ENCODE measurements at places on chromosomes 16 and 17. TPM values are rescaled to one million over a fixed set of nuclear protein-coding genes. Genes with fewer than 3 reads are reported as not detected.

DNA sequence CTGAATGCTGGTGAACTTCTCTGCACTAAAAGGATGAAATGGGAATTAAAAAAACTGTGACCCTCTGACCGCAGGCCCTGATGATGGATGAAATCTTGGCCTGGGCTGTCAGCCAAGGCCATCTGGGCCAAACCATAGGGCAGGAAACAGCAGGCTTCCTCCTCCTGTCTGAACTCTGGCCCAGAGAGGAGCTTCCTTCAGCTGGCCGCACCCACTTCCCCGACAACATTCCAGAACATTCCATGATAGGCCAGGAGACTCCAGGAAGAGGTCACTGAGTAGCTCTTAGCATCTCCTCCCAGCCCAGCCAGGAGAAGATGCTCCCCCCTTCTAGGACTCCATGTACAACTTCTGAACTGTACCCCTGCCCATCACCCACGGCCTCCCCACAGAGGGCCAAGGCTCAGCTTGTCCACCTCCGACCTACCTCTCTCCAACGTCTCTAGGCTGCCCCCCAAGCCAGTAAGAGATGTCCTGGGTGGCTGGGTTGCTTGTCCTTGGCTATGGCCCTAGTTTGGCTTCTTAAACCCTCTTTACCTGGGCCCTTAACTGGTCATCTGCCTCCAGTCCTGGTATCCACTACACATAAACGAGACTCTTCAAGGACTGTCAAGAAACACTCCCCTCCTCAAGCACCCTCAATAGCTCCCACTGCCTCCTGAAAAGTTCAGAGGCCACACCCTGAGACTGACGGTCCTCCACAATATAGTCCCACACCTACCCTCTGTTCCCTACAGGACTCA is 1.7 kb downstream of the RPH3AL start:
- no peak for DNase-seq

- no peak for DNase-seq
These were observed 17.3 kb upstream of the WFDC1 start for GRCh38 chr16:84277244-84277823.

Gene FZD2
- 8.1 TPM for total RNA-seq

DNA sequence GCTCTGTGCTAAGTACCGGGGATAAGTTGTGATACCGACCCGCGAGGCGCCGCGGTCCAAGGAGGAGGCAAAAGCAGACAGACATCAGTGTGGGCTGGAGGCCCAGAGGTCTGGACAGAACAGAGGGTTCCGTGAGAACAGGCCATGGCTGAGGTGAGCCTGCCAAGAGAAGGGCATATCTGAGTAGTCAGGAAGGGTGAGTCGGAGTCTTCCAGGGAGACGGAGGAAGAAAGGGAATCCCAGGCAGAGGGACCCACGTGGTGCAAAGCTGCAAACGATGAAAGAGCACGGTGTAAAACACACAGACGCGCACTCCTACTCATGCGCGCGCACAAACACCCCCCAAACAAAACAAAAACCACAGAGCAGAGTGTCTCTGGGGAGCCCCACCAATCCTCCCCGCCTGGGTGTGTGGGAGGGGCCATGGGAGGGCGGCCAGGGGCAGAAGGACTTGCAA is 18.1 kb downstream of the RHBDL3 start:
- DNase-seq, result no peak

Gene C16orf46
- total RNA-seq, result 2.1 TPM

GRCh38 chr16:57846078-57846697 is 43.9 kb upstream of the KIFC3 start:
- no peak for DNase-seq

Gene SOCS7
- 38.1 TPM for total RNA-seq

DNA sequence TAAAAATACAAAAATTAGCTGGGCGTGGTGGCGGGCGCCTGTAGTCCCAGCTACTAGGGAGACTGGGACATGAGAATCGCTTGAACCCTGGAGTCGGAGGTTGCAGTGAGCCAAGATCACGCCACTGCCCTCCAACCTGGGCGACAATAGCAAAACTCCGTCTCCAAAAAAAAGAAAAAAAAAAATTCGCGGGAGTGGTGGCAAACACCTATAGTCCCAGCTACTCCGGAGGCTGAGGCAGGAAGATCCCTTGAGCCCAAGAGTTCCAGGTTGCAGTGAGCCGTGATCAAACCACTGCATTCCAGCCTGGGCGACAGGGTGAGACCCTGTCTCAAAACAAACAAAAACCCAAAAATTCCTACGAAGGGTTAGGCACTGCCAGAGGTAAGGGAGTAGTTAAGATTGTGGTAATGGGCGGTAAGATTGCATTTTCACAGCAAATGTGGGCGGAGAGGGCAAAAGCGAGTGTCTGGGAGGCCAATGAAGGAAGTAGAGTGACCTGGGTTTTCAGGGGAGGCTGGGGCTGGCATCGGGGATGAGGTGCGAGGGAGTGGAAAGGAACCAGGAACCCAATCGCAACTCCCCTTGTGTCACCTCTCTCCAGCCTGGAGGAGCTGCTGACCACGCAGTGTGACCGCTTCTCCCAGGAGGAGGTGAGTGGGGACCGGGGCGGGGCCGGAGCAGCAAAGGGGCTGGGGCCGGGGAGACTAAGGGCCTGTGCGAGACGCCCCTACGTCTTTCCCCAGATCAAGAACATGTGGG is 2.6 kb downstream of the MYL11 start:
- DNase-seq, result no peak

Gene GNAO1
- 5.7 TPM for total RNA-seq
